ENCODE measurements at places on chromosomes 4 and X.

- DNase-seq, result no peak
Measured at GRCh38 chr4:181685461-181685860, 557.7 kb upstream of the TENM3 start.

GRCh38 chrX:6384921-6385320 is 150.0 kb downstream of the VCX3A start:
- DNase-seq, result no peak

DNA sequence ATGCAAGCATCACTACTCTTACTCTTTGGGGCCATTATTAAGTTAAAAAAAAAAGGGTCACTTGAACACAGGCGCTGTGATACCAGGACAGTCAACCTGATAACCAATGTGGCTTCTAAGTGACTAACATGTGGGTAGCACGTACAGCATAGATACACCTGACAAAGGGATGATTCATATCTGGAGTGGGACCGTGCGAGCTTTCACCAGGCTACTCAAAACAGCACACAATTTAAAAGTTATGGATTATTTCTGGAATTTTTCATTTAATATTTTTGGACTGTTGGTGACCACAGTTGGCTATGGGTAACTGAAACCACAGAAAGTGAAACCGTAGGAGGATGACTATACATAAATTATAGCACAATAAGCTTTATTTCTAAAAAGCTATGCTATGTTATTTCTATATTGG is 113.8 kb upstream of the STIM2 start:
- peak; percentile 69 for DNase-seq

DNA sequence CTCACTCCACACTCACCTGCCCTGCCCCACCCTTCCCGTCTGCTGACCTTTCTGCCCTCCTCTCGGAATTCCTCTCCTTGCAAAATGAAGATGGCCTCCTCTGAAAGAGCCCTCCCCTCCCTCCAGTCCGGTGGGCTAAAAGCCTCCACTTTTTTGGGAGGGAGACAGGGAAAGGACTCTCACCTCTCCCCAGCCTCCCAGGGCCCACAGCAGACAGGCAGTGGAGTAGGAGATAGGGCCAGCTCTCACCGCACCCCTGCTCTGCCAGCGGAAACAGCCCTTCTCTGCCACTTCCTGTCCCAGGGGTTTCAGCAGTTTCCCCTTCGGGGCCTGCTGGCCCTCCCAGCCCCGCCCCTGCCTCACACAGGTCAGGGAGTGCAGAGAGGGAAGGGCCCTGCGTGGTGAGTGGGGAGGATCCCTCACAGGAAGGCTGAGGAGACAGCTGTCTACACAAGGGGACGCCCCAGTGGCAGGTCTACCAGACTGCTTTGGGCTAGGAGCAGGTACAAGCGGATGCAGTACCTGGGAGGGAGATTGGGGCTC is 18.2 kb downstream of the ELF4 start:
- peak; percentile 93 for DNase-seq

GRCh38 chr4:147794787-147795413 is 63.0 kb downstream of the ARHGAP10 start:
- no peak for DNase-seq

DNA sequence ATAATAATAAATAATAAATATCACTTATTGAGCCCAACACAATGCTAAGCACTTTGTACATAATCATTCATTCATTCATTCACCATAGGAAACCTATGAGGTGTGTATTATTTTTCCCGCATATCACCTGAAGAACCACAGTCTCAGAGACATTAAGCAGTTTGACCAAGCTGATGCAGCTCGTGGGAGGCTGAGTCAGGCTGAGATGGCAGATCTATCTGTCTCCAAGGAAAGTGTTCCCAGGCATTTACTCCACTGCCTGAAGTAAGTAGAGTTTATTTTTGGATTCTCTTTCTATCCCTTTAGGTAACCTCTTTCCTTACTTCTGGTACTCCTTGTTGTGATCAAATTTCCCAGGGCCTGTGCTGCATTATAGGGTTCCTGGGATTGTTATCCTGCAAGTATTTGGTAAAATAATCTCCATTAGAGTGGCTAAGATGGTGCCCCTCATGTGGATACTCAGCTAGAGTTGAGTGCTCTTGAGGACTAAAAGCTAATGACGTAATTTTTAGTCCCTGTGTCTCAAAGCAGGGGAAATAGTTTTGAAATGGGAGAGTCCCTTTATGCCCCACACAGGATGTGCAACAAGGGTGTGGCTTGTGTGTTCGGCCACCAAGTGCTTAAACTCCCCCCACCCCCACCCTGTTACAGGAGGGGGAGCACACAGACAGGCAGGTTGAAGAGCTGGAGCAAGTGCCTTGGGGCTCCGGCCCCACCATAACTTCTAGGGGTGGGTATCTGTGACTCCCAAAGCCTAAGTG is 467.0 kb downstream of the STIM2 start:
- no peak for DNase-seq

DNA sequence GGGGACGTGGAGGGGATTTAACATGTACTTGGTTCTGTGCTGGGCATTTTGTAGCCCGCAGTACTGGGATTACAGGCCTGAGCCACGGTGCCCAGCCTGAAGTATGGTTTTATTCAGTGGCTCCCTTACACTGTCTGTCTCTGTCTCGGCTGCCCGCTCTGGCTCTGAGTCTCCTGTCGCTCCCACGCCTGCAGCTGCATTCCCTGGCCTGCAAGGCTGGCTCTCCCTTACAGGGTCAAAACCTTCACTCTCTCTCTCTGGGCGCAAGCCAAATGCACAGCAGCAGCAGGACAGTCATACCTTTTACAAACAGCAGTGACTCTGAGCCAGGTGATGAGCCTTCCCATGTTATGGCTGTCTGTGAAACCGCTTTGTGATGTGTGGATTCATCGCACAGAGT is 72.1 kb downstream of the HTRA3 start:
- DNase-seq, result no peak

- DNase-seq, result no peak
Measured at GRCh38 chr4:114535725-114536124, 62.9 kb upstream of the UGT8 start.

- no peak for DNase-seq
Measured at GRCh38 chr4:110124711-110125110, 73.7 kb downstream of the ELOVL6 start.

- DNase-seq, result no peak
Measured at GRCh38 chrX:9805956-9806355, 19.7 kb downstream of the SHROOM2 start.

GRCh38 chrX:139158256-139158655 is 372.3 kb upstream of the F9 start:
- DNase-seq, result no peak

DNA sequence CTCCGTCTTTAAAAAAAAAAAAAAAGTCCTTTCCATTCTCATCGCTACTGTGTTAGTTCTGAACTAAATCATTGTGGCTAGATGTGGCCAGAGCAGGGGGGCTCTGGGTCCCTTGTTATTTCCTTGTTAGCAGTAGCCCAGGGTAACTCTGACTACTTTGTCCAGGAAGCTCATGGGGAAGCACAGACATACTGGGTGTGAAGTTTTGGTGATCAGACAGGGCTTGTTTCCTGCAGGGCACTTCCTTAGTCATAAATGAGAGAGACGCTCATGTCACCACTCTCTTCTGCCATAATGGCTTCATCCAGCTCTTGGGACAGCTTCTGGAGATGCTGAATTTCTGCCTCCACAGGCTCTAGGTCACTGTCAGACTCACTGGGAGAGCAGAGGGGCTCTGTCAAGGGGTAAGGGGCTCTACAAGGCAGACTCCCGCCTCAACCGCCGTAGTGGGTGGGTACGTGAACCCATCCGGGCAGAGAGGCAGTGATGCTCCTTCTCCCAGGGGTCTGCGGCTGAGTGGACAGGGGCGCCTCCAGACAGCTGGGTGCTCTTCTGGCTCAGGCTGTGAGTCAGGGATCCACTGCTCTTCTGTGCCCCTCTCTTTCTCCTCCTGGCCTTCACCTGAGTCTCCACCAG is 12.9 kb downstream of the STIM2 start:
- DNase-seq, result peak; percentile 77

DNA sequence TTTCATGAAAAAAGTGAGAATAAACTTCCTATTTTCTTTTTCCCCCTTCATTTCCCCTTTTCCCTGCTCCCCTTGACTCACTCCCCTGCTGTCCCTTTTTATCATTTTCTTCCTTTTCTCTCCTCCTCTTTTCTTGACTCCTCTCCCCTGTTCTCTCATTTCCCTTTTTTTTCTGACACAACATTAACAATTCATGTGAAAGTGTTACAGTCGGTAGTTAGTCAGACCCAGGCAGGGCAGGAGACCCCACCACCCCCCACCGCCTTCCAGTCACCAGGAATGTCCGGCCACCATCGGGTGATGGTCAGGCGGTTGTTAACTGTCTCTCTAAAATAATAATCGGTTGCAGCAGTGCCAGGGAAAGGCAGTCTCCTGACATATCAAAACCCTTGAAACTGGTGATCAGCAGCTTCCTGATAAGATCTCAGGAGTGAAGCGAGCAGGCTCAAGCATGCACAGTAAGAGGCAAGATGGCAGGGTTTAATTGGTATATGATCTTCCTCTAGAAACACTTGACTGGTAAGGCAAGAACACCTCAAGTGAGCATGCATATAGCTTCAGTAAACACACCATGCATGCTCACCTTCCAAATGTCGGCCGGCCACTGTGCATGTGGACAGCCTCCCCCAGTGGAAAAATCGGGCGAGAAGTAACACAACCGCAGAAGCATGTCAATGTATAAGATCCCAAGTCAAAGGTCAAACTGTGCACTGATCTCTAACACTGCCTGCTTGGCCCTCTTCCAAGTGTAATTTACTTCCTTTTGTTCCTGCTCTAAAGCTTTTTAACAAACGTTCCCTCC is 191.4 kb downstream of the NDST4 start:
- no peak for DNase-seq

DNA sequence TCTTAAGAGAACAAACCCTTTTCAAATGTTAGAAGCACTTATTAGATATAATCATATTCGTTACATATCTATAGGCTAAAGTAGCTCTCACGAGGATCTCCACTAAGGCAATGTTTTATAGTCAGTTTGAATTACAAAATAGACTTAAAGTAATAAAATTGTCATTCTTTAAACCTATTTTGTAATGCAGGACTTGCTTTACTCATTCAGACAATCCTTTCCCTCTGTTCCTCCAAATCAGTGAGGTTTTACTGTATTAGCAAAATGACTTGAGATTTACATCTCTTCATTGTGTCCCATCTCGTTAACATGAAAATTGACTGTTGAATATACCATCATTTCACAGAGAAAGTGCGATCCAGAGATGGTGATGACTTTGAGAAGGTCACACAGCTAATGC is 264.4 kb downstream of the THOC2 start:
- DNase-seq, result no peak

GRCh38 chr4:48085821-48086589 is 48.0 kb downstream of the TXK start:
- DNase-seq, result no peak

- DNase-seq, result no peak
Measured at GRCh38 chr4:52993771-52994170, 131.7 kb downstream of the RASL11B start.

DNA sequence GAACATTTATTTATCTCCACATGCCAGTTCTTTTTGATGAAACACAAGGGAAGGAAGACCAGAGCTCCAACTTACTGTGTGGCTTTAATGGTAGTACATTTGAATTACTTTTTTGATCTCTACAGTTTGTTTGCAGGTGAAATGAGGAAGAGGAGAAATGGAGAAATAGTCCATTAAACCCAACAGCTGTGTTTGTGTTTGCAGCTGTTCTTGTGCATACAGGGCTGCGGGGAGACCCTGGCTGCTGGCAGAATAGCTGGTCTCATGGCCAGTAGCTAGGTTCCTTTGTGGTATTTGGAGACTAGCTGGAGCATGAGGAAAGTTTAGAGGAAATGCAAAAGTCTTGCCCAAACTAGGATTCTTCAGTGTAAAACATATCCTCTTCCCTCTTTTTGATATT is 374.8 kb downstream of the GPAT3 start:
- no peak for DNase-seq

- DNase-seq, result no peak
Measured at GRCh38 chr4:54015423-54016030, 48.9 kb downstream of the CHIC2 start.

DNA sequence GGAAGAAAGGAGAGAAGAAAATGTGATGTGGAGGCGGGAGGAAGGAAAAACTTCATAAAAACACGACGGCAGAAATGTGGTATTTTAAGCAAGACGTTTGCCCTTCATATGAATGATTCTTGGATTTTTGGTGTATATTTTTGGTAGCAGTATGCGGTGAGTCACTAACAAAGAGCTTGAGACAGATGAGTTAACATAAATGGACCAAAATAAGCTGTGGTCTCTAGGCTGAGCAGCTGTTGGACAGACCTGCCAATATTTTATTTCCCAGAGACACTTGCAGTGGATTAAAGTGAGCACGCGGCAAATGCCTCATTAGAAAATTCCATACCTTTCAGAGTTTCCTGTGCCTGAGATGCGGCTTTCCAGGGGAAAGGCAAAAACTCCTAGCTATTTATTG is 43.1 kb upstream of the RPS6KA3 start:
- DNase-seq, result no peak

DNA sequence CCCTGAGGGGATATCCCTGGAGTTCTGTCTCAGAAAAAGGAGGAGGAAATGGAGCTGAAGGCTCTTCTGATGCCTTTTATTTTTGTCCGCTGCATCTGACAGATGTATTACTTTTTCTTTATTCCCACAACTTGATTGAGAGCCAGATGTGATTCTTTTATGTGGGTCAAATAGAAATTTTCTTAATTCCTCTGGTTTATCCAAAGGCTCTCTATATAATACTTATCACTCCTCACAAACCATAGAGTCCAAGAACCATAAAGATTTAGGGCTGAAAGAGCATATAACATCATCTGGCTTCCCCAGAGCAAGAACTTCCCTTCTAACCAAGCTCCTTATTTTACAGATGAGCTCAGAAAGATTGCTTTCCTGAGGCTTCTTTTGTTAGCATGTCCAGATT is 756.7 kb upstream of the FAM241A start:
- DNase-seq, result no peak

GRCh38 chr4:108649863-108650211 is 562 bp upstream of the OSTC start:
- no peak for DNase-seq

- DNase-seq, result no peak
Measured at GRCh38 chr4:177315767-177316464, 6.2 kb downstream of the NEIL3 start.
